ENCODE measurements at places on chromosomes 1 and 21.

- no peak for DNase-seq
These were observed 36.0 kb downstream of the FAM177B start for GRCh38 chr1:222772996-222773379.

DNA sequence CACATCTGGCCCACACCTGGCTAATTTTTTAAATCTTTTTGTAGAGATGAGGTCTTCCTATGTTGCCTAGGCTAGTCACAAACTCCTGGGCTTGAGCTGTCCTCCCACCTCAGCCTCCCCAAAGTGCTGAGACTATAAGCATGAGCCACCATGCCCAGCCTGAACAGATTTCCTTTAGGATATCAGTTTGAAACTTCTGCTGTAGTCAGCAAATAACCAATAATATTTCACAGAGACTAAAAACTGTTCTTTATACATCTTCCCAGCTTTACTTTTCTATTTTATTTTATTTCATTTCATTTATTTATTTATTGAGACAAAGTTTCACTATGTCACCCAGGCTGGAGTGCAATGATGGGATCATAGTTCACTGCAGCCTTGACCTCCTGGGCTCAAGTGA lies 29.9 kb upstream of the TEKT2 start:
- DNase-seq: no peak

DNA sequence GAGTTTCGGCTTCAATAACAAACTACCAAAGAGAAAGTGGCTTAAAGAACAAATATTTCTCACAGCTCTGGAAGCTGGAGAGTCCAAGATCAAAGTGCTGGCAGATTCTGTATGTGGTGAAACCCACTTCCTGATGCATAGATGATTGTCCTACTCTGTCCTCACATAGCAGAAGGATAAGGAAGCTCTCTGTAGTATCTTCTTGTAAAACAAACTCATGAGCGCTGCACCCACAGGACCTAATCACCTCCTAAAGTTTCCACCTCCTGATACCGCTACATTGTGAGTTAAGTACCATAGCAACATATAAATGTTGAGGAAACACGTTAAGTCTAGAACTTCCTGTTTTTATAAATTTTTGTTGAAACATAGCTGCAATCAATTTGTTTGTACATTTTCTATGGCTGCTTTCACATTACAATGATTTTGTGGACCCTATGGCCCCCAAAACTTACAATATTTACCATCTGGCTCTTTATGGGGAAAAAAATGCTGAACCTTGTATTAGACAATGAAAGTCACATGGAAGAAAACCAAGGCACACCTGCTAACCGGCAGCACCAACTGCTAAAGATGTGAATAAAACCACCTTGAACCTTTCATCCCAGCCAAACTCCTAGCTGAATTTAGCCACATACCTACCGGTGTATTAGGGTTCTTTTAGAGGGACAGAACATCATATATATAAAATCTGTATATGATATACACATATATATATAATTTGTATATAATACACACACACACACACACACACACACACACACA lies 1423.4 kb downstream of the NCAM2 start:
- no peak for DNase-seq

DNA sequence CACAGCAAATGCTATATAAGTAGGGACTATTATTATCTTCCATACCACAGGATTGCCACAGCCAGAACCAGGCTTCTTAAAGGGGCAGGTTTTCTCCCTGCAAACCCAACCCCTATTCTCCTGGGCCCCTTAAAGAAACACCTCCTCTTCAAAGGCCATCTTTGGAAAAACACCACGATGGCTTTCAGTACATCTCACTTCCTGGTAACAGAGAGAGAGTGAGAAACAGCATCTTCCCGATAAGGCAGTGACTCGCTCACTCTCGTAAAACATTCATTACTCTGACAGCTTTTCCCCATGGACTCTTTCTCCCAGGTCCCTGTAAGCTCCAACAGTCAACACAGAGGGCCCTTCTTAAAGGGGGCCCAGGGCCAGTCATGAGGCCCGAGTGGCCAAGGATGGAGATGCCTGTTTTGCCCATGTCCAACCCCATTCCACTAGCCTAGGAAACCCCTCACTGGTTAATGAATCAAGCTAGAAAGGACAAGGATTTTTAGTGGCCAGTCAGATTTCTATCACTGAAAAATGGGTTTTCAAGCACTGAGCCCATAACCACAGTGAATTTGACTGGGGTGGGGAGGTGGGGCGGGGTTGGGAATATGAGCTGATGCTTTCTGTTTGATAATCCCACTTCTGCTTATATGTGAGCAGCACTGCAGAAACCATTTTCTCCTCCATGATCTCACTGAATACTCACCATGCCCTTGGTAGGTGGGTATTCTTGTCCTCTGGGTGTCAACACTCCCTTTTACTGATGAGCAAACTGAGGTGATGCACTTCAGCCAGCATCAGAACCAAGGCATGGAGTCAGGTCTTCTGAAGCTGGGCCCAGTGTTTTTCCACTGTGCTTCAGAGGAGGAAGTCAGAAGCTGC lies 3.6 kb upstream of the NAV1 start:
- no peak for DNase-seq

DNA sequence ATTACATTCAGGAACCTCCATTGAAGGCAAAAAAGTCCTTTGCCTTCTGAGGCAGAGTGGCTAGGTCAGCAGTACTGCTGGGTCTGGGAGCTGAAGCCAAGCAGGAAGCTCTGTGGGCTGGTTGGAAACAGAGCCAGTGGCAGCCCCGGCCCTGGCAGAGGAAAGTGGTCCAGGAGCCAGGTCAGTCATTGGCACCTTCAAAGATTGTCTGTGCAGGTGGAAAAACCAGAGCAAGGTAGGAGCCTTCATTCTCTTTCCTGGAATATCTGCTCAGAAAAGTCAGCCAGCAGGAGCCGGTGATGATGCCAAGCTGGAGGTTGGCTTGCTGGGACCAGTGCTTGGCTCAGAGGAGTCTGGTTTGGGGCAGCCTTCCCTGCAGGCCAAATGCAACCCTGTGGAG lies 12.5 kb upstream of the DISP3 start:
- DNase-seq: no peak

GRCh38 chr1:23444596-23445390 lies 20.2 kb upstream of the TCEA3 start:
- DNase-seq: no peak
